AG09309 (cell line): ENCODE measurements at places on chromosomes 16 and 17.
A peak's percentile ranks its signal among the peaks of the same experiment; 100 is the strongest.

GRCh38 chr16:22206842-22207714 is 1.0 kb downstream of the EEF2K start:
- DNase-seq, result no peak

DNA sequence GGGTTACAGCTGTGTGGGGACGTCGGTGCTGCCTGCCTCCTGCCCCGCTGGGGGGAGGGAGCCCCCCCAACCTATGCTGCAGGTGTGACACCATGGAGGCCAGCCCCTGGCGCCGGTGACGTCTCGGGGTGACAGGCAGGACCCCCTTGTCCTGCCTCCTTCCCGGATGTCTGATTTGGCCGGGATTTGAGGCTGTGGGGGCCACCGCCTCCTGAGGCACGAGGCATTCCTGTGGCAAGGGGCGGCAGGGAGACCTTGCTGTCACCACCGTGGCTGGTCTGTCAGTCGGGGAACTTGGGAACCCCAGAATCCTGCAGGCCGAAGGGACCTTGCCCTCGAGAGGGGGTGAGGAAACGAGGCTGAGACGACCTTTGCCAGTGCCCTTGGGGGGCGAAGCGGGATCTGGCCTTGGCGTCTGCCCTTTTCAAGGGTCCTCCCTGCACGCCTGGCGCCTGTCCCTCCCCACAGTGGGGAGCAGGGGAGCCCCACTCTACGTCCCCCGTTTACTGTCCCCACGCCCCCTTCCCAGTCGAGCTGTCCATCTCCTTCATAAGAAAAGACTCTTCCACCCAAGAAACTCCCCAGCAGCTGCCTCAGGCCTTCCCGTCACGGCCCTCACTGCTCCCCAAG is 74.4 kb downstream of the METRNL start:
- no peak for DNase-seq

- no peak for DNase-seq
Observed at GRCh38 chr17:17856386-17856785, 19.6 kb upstream of the SREBF1 start.

GRCh38 chr17:70552230-70552981 is 383.1 kb downstream of the KCNJ2 start:
- peak; percentile 11 for DNase-seq

DNA sequence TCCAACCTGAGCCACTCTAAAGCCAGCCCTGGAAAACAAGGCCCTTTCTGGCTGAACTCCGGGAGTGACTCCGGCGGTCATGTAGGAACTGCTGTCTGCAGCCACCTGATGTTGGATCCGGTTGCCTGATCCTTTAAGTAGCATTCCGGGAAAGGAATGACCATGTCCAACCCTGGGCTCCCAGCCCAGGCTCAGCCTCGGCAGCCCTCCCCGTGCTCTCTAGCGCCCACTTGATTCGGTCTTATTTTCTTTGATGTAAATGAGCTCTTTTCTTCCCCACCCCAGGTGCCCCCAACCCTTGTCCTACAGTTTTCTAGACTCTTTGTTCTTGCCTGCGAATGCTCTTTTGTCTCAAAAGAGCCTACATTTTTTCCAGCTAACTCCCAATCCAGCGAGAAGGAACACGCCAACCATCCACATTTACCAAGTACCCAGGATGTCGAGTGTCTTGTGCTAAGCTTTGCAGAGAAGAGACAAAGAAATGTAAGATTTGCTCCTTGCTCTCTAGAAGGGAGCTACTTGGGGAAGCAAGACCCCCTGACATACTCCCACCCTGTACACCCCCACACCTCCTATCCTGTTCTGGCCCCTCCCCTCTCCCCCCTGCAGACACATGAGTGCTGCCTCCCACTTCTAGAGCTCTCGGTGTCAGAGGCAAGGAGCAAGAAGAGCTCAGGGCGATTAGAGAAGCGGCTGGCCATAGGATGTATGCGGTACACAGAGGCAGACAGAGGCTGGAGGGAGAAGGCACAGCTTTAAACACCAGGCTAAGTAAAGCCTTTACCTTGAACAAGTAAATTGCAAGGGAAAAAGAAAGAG is 53.8 kb downstream of the COG7 start:
- DNase-seq, result no peak

DNA sequence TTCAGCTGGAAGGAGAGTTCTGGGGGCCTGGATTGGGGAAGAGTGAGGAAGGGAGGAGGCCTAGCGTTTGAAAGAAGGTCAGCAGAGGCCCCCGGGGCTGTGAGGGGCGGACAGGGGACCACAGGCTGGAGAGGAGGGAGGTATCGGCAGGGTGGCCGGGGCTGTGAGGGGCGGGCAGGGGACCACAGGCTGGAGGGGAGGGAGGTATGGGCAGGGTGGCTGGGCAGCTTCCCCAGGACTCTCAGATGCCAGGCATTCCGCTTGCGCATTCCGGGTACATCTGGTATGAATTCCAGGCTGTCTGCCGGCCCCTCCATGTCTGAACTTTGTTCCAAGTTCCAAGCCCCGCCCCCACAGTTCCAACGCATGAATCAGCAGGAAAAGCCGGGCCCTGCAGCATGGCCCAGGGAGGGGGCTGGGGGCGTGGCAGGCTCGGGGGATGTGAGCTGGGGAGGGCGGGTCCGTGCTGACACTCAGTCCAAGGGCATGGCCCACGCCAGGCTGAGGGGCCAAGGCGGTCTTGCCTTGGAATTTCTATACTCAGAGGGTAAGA is 4.3 kb upstream of the TLCD2 start:
- DNase-seq, result peak; percentile 94

- DNase-seq, result no peak
Observed at GRCh38 chr17:70622368-70623260, 453.3 kb downstream of the KCNJ2 start.

DNA sequence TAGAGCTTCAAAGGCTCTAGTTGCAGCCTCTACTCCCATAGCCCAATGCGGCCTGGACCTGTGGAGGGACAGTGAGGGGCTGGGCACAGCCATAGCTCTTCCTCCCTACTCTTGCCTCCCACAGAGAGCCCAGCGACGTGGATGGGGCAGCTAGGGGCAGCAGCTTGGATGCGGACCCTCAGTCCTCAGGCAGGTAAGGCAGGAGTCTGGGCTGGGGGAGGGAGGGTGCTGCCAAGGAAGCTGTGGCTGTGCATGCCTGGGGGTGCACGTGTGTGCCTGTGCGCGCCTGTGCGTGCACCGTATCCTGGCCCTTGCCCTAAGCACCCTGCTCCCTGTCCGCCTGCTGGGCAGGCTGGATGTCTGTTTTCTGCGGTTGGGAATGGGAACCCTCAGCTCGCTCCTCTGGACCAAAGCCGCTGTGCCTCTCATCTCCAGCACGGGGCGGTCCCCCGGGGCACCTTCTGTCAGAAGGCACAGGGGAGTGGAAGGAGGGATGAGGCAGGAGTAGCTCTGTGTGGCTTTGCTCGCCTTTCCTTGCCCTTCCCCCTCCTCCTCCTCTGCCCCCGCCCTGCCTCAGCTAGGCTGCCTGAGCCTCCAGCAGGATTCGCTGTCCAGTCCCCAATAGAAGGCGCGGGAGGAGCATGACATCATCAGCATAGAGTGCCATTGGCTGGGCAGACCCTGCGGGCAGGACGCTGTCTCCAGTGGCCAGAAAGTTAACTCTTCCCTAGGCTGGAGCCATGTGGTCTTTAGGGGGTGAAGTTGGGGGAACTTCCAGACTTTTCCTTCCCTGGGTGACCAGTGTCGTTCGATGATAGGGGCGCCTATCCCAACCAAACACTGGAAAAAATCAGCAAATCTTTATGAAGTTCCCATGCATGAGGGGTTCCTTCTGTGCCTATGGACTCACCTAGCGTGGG is 797 bp downstream of the PRCD start:
- peak; percentile 71 for DNase-seq

- DNase-seq, result no peak
Observed at GRCh38 chr17:57739402-57740234, 5.5 kb downstream of the CCDC182 start.

DNA sequence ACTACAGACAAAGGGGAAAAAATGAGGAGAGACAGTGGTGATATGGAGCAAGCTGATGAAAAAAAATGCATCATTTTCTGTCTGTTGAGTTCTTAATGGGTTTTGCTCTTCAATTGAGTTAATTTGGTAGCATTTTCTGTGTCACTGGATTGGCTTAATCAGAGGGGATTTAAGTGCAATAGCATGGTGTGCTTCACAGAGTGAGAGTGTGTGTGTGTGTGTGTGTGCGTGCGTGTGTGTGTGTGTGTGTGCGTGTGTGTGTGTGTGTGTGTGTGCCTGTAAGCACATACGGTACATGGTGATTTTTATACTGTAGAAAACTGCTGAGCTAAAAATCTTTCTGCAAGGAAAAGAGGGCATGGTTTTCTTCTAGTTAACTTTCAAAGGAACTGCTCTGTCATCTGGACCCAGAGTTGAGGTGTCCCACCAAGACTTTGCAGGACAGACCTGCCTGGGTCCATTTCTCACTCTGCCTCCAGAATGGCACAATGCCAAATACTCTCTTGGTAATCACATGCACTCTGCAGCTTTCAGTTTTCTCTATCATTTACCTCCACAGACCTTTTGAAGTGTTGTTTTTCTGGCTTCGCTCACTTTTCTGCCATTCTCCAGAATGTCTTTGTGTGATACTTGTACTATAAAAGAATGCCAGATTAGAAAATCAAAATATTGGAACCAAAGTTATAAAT is 952.6 kb upstream of the SOX9 start:
- no peak for DNase-seq

DNA sequence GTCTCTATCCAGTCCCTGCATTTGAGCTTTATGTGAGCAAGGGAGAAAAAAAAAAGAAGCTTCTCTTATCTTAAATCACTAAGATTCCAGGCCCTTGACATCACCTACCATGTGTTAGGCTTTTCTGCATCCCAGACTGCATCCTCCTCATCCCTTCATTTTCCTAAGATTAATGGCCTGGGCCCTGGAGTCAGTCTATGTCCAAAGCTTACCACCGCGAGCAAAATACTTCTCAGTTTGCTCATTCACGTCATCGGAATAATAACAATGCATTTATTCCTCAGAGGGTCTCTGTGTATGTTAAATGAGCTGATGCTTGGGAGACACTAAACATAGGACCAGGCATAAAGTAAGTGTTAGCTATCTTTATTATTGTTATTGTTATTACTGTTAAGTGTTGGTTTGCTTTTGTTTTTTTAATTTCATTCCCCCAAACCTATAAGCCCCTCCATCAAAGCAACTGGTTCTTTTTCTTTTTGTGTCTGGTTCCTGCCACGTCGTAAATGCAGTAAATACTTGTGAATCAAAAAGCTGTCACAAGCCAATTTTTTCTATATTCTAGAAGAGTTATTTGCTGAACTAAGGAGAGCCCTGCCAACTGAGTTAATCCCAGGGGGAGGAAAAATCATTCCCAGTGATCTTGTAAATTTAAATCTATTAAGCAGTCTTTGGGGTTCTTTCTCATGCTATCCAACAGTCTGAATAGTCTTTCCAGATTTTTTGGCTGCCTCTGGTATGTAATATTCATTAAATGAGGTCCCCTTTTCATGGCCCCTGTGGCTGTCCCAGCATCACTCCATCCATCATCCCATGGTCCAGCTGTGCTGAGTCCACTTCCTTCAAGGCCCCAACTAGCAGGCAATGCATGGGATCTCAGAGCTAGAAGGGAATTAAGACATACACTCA is 46.5 kb downstream of the VAT1L start:
- DNase-seq, result peak; percentile 58

DNA sequence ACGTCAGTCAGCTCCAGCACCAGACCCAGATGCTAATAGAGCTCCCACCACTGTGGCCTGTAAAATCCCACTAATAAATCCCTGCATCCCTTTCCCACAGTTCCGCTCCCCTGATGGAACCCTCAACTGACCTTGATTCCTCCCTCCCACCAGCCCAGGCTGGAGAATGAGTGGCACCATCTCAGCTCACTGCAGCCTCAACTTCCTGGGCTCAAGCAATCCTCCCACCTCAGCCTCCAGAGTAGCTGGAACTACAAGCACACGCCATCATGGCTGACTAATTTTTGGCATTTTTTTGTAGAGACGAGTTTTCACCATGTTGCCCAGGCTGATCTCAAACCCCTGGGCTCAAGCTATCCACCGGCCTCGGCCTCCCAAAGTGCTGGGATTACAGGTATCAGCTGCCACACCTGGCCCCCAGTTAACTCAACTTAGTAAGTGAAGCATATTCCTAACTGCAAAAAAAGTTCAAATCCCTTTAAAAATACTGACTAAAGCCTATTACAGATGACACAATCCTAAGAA is 15.6 kb downstream of the USP7 start:
- no peak for DNase-seq

DNA sequence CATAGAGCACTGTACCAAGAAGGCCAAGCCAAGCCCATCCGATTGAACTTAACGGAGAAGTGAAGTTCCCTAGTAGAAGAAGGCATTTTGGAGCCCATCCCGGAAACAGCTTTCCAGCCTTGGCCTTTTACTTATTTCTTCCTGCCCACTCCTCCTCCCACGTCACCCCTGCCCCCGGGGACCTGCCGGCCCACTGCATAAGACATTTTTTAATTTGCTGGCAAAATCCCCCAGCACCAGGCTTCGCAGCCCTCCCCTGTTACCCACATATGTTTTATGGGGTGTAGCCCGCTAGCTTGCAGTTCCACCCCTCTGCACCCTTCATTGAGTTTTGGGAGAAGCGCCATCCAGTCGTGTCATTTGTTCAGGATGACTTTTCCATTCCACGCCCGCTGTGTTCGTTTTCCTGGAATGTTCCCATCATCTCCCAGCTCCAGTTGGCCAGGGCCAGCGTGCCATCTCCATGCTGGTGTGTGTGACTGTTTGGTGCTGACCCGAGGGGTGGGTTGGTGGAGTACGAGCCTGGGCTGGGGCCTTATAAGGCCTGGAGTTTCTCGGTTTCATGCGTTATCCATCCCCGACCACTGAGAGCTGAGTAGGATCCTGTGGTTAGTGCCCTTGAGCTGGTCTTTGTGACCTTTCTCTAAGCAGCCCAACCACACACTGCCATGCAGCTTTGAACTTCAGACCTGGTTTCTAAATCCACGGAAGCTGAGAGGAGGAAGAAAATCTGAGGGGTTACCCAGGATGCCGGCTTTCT is 20.0 kb upstream of the TBX2 start:
- DNase-seq, result no peak

DNA sequence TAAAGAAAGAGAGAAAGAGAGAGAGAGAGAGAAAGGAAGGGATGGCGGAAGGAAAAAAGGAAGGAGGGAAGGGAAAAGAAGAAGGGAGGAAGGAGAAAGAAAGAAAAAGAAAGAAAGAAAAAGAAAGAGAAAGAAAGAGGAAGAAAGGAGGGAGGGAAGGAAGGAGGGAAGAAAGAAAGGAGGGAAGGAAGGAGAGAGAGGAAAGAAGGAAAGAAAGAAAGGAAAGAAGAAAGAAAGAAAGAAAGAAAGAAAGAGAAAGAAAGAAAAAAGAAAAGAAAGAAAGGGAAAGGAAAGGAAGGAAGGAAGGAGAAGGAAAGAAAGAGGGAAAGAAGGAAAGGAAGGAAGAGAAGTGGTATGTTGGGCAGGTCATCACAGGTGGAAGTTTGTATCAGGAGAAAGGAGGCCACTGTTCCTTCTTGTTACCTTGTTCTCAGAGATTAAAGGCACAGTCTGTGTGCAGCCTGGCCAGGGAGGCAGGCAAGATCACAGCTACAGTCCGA is 19.3 kb downstream of the SLC35G3 start:
- DNase-seq, result no peak

DNA sequence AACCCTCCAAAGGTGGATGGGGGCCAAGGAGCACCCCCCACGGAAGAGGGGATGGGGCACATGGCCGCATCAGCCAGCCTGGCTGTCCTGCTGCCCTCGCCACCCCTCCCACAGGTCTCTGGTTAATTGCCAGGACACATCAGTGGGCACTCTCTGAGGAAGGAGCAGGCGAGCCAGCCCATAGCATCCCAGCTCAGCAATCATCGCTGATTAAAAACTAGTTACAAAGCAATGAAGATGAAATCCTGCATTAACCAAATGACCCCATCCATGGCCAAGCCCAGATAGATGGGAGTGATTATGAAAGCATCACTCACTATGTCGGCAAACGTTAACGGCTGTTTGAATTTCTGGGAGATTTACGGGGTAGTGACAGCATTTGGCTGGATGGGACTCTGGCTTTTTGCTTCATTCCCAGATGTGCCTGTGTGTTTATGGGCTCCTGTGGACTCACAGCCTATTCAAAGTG is 45.3 kb downstream of the CCDC182 start:
- no peak for DNase-seq
